Activated naive CD8-positive, alpha-beta T cell treated with anti-CD3 and anti-CD28 coated beads, Interleukin-2, amount 10 ng/mL, durations not matched to agents 7 days and 5 days (primary cell): ENCODE measurements at places on chromosomes 16 and 17.
A peak's percentile ranks its signal among the peaks of the same experiment; 100 is the strongest.

DNA sequence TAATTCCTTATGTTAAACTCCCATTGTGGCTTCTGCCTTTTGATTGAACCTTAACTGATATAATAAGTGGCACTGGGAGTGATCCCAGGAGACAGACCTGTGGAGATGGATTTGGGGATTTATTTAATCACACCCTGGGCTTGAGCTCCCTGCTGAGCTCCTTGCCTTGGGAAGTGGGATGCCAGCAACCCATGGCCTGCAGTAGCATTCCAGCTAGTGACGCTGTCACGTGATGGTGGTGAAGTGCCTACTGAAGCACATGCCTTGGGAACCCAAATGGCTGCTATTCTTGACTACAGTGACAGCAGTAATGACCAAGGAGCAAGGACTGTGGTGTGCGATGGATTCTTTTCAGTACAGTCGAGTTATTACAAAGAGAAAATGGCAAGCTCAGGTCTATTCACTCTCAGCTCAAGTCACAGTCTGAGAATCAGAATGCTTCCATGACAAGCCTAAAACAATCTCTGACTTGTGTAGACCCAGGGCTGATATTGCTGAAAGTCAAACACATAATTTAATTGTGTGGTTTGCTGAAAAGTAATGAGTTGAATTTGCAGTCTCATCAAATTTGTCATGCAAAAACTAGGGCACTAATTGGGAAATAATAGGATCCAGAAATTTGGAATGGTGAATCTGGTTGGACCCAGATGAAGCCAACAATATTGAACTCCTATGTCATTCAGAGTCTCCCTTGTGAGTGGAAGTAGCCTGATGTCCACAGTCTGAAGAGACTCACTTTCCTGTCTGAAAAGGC, 47.1 kb downstream of the BCL7C start:
- peaks cover 12% of the 10 kb centered on the region for H3K4me1 ChIP-seq
- no peak for DNase-seq
- no peaks in the 10 kb centered on the region for H3K36me3 ChIP-seq
- no peak overlapping the region for H3K4me3 ChIP-seq
- H3K27me3 ChIP-seq = peaks cover 2% of the 10 kb centered on the region

- no peaks in the 10 kb centered on the region for H3K36me3 ChIP-seq
- no peak for DNase-seq
- H3K27me3 ChIP-seq = peaks cover 15% of the 10 kb centered on the region
Observed at GRCh38 chr17:27217631-27218030, 76.3 kb upstream of the WSB1 start.

DNA sequence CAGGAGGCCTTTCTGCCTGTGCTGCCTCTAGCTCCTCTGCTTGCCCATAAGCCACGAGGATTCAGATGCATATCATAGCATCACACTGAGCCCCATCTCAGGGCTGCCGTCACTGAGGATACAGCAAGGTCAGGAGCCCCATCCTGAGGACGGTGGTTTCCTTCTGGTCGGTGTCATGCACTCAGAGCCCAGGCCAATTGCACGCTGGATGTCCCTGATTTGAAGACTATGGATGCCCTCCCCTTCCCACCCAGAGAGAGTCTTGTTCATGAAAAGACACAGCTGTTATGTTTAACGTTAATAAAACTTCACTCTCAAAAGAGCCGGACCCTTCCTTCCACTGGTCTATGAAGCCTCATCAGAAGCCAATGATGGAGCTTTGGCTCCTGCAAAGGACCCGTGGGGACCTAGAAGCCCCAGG, 19.9 kb downstream of the COTL1 start:
- H3K4me3 ChIP-seq = peak overlapping the region; percentile 78
- peak overlapping the region; percentile 93 for H3K27ac ChIP-seq
- H3K4me1 ChIP-seq = peaks cover 82% of the 10 kb centered on the region
- H3K36me3 ChIP-seq = peaks cover 42% of the 10 kb centered on the region
- peak; percentile 58 for DNase-seq

DNA sequence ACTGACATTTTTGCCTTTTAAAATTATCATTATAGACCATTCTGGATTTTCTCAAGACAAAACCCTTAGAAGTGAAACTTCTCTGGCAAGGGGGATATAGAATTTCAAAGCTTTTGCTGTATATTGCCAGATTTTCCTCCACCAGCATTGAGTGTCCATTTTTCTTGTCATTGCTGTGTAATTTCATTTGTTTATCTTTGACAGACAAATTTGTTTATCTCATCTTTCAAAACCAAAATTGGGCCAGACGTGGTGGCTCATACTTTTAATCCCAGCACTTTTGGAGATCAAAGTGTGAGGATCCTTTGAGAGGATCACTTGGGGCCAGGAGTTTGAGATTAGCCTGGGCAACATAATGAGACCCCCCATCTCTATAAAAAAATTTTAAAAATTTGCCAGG, 16.0 kb upstream of the ARL2BP start:
- peaks cover 1% of the 10 kb centered on the region for H3K4me1 ChIP-seq
- peaks cover 40% of the 10 kb centered on the region for H3K36me3 ChIP-seq
- no peak overlapping the region for H3K27ac ChIP-seq

- no peak overlapping the region for H3K27ac ChIP-seq
- H3K36me3 ChIP-seq = peaks cover 3% of the 10 kb centered on the region
- no peak for DNase-seq
- no peak overlapping the region for H3K4me3 ChIP-seq
Observed at GRCh38 chr16:19396555-19397011, 21.1 kb upstream of the TMC5 start.

DNA sequence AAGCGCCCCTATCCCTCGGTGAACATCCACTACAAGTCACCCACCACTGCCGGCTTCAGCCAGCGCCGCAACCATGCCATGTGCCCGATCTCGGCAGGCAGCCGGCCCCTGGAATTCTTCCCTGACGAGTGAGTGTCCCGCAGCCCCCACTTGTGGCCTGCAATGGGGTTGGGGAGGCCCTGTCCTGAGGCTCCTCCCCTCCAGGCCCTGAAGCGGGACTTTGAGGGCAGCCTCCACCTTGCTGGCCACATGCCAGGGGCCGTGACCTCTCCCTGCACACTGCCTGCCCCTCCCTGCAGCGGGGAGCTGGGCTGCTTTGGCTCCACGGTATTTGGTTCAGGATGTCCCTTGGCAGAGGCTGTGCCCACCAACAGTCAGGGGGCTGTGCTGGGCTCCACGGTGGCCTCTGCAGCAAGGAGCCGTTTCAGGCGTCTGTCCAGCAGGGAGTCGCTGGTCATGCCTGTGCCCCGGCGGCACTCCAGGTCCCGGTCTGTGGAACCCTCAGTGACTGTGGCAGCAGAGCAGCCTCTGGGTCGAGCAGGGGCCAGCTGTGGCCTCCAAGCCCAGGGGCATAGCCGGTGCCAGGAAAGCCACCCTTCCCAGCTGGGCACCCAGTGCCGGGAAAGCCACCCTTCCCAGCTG, 8.3 kb downstream of the NME3 start:
- DNase-seq = no peak
- peaks cover 1% of the 10 kb centered on the region for H3K4me1 ChIP-seq
- H3K4me3 ChIP-seq = no peak overlapping the region
- peaks cover 1% of the 10 kb centered on the region for H3K36me3 ChIP-seq
- H3K27me3 ChIP-seq = no peaks in the 10 kb centered on the region

DNA sequence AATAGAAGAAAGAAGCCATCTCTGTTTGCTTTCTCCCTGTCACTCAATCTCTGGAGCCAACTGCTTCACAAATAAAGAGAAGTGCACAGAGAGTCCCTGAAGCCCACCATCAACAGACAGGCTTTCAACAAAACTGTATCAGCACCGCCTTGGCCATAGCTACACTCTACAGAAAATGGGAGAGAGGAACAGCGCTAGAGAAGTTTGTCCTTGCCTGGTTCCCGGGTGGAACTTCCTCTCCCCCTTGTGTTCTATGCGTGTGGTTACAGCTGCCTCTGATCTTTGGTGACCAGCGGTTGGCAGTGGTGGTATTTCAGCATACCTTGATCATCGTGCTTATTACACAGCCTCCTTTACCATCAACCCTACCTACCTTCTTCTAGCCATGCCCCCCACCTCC, 91.4 kb upstream of the CCL2 start:
- no peak overlapping the region for H3K27ac ChIP-seq
- no peak for DNase-seq
- H3K4me3 ChIP-seq = no peak overlapping the region
- H3K27me3 ChIP-seq = peaks cover 20% of the 10 kb centered on the region
- peaks cover 3% of the 10 kb centered on the region for H3K4me1 ChIP-seq

DNA sequence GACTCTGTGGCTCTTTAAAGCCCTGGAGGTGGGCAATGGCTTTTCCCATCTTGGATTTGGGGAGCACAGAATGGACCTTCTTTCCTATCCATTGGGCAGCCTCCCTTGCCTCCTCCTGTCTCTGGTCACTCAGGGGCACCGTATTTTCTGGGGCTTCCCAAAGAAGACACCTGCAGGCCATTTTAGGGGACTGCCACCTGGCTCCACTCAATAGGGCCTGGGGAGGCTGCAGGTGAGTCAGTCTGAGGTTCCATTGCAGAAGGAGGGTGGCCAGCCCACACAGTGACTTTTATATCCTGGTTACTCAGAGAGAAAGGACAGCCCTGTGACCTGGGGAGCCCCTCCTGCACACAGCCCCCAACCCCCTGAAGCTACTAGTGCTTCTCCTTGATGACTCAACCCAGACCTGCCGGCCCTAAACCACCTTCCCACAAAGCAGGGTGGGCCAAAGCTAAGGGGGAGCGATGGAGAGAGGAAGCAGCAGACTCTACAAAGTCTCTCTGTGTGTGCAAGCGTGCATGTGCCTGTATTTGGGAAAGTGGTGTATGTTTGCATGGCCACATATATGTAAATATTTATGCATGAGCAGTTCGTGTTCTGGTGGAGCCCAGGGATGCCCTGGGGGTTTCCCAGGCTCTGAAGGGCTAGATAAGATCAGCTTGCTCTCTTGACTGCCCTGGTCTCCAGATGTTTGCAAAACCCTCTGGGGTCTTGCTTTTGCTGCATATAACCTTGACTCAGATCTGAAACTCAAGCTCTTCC, 5.0 kb downstream of the CX3CL1 start:
- H3K4me1 ChIP-seq = peaks cover 9% of the 10 kb centered on the region
- no peak overlapping the region for H3K27ac ChIP-seq
- no peak overlapping the region for H3K4me3 ChIP-seq
- peaks cover 2% of the 10 kb centered on the region for H3K27me3 ChIP-seq
- no peaks in the 10 kb centered on the region for H3K36me3 ChIP-seq

DNA sequence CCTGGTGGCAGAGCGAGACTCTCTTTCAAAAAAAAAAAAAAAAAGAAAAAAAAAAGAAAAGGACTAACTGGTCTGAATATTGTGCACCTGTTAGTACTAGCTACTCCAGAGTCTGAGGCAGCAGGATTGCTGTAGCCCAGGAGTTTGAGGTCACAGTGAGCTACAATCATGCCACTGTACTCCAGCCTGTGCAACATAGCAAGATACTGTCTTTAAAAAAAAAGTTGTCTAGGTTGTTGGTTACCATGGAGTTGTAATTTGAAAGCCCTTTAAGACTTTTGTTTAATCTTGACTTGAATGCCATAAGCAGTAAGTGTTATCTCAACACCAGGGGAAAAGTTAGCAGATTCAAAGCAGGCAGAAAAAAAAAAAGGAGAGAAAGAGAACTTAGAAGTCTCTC, 10.9 kb upstream of the C16orf54 start:
- no peak overlapping the region for H3K4me3 ChIP-seq
- no peaks in the 10 kb centered on the region for H3K36me3 ChIP-seq
- H3K4me1 ChIP-seq = peaks cover 12% of the 10 kb centered on the region
- no peaks in the 10 kb centered on the region for H3K27me3 ChIP-seq
- no peak for DNase-seq

GRCh38 chr17:79558091-79558900, 52.6 kb downstream of the RBFOX3 start:
- no peaks in the 10 kb centered on the region for H3K36me3 ChIP-seq
- no peak overlapping the region for H3K27ac ChIP-seq
- peaks cover 5% of the 10 kb centered on the region for H3K27me3 ChIP-seq
- H3K4me1 ChIP-seq = peaks cover 3% of the 10 kb centered on the region
- DNase-seq = no peak

DNA sequence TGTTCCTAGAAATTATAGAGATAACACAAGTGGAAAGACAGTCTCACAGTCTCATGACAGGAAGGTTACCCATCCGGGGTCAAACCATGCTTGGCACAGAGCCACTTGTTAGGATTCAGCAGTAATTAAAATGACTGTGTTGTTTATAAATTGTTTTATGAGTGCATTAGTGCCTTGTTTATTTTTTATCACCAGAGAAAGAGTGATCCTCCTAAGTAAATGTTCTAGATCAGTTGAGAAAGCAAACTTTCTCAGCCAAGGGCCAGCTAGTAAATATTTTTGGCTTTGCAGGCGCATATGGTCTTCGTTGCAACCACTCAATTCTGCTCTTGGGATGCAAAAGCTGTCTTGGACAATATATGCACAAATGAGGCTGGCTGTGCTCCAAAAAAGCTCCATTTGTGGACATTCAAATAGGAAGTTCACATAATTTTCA, 253.9 kb upstream of the CACNG5 start:
- H3K27me3 ChIP-seq = no peaks in the 10 kb centered on the region
- H3K36me3 ChIP-seq = peaks cover 47% of the 10 kb centered on the region
- H3K27ac ChIP-seq = no peak overlapping the region
- DNase-seq = no peak
- H3K4me3 ChIP-seq = no peak overlapping the region

- H3K27me3 ChIP-seq = peaks cover 4% of the 10 kb centered on the region
Observed at GRCh38 chr16:29891525-29892457, 7.6 kb downstream of the SEZ6L2 start.

DNA sequence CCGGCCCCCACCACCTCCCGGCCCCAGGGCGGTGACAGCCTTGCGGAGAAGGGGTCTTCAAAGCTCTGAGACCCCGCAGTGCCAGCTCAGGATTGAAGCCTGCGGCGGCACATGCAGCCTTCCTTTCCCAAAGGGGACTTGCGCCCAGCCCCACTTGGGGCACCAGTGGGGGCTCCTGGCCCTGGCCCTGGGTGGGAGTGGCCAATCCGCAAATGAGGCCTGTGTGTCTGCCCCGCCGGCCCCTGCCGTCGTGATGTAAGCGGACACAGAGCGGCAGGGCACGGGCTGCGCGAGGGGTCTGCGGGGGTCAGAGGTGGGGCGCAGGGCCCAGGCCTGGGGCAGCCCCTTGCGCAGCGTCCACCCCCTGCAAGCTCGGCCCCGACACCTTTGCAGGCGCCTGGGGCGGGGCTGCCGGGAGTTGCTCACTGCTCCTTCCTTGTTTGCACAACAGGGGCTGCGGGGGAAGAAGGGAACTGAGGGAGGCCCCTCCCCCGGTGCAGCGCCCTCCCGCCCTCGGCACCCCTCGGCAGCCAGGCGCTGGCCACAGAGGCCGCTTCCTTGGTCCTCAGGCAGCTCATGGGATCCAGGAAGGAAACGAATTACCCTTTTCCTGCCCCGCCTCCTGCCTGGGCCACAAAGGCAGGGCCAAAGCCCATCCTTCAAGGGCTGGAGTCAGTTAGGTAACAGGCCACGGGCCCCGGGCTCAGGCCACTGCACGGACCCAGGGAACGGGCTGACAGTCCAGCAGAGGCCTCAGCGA, 2.9 kb downstream of the SLC16A3 start:
- H3K36me3 ChIP-seq = peaks cover 4% of the 10 kb centered on the region
- DNase-seq = no peak
- H3K4me3 ChIP-seq = peak overlapping the region; percentile 47
- no peak overlapping the region for H3K27ac ChIP-seq
- H3K4me1 ChIP-seq = peaks cover 11% of the 10 kb centered on the region

- no peaks in the 10 kb centered on the region for H3K4me1 ChIP-seq
- no peak overlapping the region for H3K4me3 ChIP-seq
- peaks cover 26% of the 10 kb centered on the region for H3K36me3 ChIP-seq
- no peak for DNase-seq
- no peak overlapping the region for H3K27ac ChIP-seq
Observed at GRCh38 chr16:75343286-75343685, 90.0 kb downstream of the CFDP1 start.

- peak overlapping the region; percentile 50 for H3K4me3 ChIP-seq
- H3K36me3 ChIP-seq = peaks cover 3% of the 10 kb centered on the region
Observed at GRCh38 chr17:64778240-64779097, 116.4 kb upstream of the SMURF2 start.
